Panc1 (cell line): ENCODE measurements at places on chromosomes 3 and 15.

DNA sequence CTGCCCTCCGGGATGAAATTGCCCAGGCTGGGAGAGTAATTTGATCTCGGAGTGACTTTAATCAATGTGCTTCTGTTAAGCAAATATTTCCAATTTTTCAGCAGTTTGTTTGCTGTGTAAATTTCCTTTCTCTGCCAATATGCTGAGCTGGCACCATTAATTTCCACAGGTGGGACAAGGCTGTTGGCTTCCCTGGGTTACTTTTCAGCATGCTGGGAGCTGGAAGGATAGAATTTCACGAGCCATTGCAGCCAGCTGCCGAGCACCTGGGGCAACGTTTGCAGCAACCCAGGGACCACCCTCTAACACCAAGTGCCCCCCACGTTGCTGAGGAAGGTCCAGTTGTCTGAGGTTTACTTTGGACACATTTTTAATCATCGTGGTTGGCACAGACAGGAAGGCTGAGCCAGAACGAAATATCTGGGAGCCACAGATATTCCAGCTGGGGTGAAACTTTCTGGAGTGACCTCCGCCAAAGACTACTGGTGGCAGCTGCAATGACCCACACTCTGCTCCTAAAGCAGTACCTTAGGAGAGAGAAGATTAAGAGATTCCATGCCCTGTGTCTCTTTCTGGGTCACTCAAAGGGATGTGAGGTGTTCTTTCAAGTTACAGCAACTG, 293.3 kb upstream of the RGMA start:
- DNase-seq, result no peak
- no peak overlapping the region for H3K4me3 ChIP-seq
- H3K36me3 ChIP-seq, result no peaks in the 10 kb centered on the region
- H3K4me1 ChIP-seq, result no peaks in the 10 kb centered on the region

DNA sequence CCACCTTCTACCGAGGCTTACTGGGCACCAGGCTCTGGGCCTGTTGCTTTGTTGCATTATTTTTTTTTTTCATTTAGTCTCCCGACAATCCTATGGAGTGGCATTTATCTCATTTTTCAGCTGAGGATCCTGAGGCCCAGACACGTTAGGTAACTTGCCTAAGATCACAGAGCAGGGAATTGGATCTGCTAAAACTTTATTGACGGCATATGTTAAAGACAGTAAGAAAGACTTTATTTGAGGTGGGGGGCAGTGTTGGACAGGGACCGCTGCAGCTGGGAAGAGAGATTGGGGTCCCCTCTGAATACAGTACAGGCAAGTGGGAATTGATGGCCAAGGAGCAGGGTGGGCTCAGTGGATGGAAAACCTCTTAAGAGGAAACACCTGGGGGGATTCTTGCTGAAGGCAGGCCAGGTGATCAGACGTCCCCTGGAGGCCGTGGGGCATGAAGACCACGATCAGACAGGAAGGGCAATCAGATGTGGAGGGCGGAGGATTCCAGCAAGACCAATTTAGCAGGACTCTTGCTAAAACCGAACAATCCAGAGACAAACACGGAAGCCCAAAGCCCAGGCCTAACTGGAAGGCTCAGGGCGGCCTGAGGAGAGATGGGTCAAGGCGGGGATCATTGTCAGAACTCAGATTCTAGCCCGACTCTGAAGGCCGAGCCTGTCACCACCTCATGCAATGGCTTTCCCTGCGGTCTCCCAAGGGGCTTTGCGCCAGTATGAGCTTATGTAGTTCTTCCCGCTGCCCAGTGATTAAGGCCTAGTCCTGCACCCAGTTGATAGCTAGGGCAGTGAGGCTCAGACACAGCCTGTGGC, 53.7 kb downstream of the RGMA start:
- no peaks in the 10 kb centered on the region for H3K27me3 ChIP-seq
- no peak overlapping the region for H3K4me3 ChIP-seq
- no peak overlapping the region for H3K27ac ChIP-seq
- peaks cover 4% of the 10 kb centered on the region; the same call in 1 of the 2 replicates for H3K4me1 ChIP-seq
- no peak for DNase-seq
- no peaks in the 10 kb centered on the region for H3K36me3 ChIP-seq

DNA sequence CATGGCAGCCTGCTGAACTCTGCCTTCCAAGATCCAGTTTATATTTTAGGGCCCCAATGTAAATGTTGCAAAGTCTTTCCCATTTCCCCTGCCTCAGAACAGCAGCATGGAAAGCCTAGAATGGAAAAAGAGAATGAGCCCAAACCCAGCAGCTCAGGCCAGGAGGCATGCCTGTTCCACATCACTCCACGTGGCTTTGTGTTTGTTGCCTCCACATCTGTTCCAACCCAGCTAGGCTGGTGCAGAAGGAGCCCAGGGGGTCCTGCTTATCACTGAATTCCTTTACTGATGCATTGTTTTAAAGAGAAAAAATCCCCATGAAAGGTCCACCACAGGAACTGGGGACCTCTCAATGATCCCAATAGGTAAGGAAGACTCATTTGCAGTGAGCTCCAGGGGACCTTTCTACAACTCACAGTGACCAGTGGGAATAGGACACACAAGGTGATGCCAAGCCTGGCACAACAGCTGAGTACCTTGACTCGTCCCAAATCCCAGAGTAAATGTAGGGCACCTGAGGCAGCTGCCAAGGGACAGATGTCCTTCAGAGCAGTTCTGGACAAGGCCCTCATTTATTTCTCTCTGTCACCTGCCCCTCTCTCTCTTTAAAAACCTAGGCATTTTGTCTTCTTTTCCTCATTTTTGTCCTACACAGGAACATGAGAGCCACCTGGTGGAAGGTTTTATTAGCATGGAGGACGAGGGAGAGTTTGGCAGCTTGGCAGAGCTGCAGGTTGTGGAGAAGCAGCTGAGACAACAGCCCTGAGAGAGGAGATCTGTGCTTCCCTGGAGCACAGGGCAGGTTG, 41.7 kb upstream of the ADAMTS17 start:
- no peak overlapping the region for H3K27ac ChIP-seq
- no peaks in the 10 kb centered on the region for H3K27me3 ChIP-seq
- DNase-seq, result no peak

DNA sequence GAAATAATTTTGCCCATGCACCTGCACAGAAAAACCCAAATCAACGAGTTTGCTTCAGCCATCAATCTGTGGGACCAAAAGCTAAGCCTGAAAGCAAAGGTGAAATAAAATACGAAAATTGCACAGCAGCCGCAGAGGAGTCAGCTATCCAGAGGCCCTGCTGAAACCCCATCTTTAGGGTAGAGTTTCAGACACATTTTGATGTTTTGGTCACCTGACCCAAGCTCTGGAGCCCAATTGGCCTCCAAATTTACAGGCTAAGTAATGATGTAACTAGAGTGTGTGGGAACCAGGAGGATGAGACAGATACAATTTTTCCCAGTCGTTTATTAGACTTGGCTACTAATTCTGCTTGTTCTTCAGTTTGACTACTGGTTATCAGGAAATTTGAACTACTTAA, 308.6 kb upstream of the ATP11B start:
- H3K4me3 ChIP-seq, result no peak overlapping the region
- H3K36me3 ChIP-seq, result no peaks in the 10 kb centered on the region
- no peak overlapping the region for H3K27ac ChIP-seq
- no peaks in the 10 kb centered on the region for H3K27me3 ChIP-seq
- H3K4me1 ChIP-seq, result no peaks in the 10 kb centered on the region
